ENCODE measurements at places on chromosomes 3 and 15. TPM values are rescaled to one million over a fixed set of nuclear protein-coding genes. Genes with fewer than 3 reads are reported as not detected.

LPP gene
- 49.2 TPM for total RNA-seq

SOX14 gene
- 0.70 TPM for total RNA-seq

PRR20G gene
- not detected for total RNA-seq

ECE2 gene
- 0.46 TPM for total RNA-seq

CCR9 gene
- not detected for total RNA-seq

CHMP2B gene
- total RNA-seq = 41.5 TPM

KNG1 gene
- total RNA-seq = 0.34 TPM

IQCH gene
- 1.9 TPM for total RNA-seq

RTP3 gene
- not detected for total RNA-seq

- H3K4me1 ChIP-seq = peaks cover 24% of the 10 kb centered on the region
- H3K27ac ChIP-seq = no peak overlapping the region
- no peak for DNase-seq
- H3K4me3 ChIP-seq = no peak overlapping the region
- H3K27me3 ChIP-seq = no peaks in the 10 kb centered on the region
These were observed 22.6 kb downstream of the LMCD1 start for GRCh38 chr3:8524249-8524648.

- peak; percentile 57 for DNase-seq
- H3K4me1 ChIP-seq = peaks cover 51% of the 10 kb centered on the region
- H3K36me3 ChIP-seq = no peaks in the 10 kb centered on the region
These were observed 30.1 kb downstream of the BOC start for GRCh38 chr3:113241292-113242095.

- H3K27ac ChIP-seq = no peak overlapping the region
- no peak for DNase-seq
- no peak overlapping the region for H3K4me3 ChIP-seq
- H3K4me1 ChIP-seq = peaks cover 13% of the 10 kb centered on the region
- no peaks in the 10 kb centered on the region for H3K27me3 ChIP-seq
These were observed 56.5 kb downstream of the HERC2 start for GRCh38 chr15:28265334-28266019.

GRCh38 chr3:170320461-170321121 is 36.9 kb upstream of the SKIL start:
- no peak for DNase-seq
- peaks cover 41% of the 10 kb centered on the region for H3K27me3 ChIP-seq
- no peak overlapping the region for H3K4me3 ChIP-seq
- peak overlapping the region; percentile 43 for H3K27ac ChIP-seq
- H3K36me3 ChIP-seq = peaks cover 5% of the 10 kb centered on the region
- H3K4me1 ChIP-seq = peaks cover 57% of the 10 kb centered on the region

- no peak for DNase-seq
- peaks cover 2% of the 10 kb centered on the region for H3K27me3 ChIP-seq
- H3K4me1 ChIP-seq = no peaks in the 10 kb centered on the region
- no peak overlapping the region for H3K4me3 ChIP-seq
- H3K27ac ChIP-seq = no peak overlapping the region
These were observed 33.1 kb upstream of the TOPAZ1 start for GRCh38 chr3:44208568-44208967.

- H3K27ac ChIP-seq = no peak overlapping the region
- H3K4me1 ChIP-seq = peaks cover 17% of the 10 kb centered on the region
- no peak for DNase-seq
- no peaks in the 10 kb centered on the region for H3K36me3 ChIP-seq
- no peak overlapping the region for H3K4me3 ChIP-seq
These were observed 1.6 kb upstream of the ITGA11 start for GRCh38 chr15:68433551-68433950.

DNA sequence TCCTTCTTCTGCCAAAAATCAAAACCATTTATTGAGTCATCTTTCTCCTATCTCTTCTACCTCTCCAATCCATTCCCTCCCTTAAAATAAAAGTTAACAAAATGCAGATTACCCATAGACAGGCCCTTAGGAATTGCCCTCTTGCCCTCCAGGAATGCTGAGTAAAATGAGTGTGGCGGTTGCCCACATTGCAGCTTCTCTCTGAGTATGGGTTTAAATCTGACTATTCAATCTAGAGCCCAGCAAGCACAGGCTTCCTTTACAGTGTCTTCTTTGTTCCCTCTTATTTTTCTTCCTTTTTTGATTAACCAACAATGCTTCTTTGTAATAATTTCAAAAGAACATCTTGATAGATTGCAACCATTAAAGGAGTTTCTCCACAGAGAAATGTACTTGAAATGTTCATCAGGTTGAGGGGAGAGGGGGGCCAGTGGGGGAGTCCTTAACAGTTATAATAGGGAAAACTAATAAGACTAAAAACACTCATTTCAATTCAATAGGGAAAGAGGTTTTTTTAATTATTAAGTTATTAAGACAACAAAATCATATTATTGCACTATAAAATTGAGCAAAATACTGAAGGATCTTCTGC is 135.3 kb upstream of the LMCD1 start:
- DNase-seq = no peak
- H3K27me3 ChIP-seq = no peaks in the 10 kb centered on the region
- no peaks in the 10 kb centered on the region for H3K36me3 ChIP-seq
- no peak overlapping the region for H3K27ac ChIP-seq
- 0 out of 2 replicates have a peak, but pooled peaks cover under 1% of the 10 kb centered on the region for H3K4me1 ChIP-seq

DNA sequence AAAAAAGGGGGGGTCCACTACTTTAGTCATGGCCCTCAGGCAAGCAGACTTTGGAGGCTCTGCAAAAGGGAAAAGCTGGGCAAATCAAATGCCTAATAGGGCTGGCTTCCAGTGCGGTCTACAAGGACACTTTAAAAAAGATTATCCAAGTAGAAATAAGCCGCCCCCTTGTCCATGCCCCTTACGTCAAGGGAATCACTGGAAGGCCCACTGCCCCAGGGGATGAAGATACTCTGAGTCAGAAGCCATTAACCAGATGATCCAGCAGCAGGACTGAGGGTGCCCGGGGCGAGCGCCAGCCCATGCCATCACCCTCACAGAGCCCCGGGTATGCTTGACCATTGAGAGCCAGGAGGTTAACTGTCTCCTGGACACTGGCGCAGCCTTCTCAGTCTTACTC is 15.3 kb downstream of the ZMAT3 start:
- H3K27me3 ChIP-seq = no peaks in the 10 kb centered on the region
- H3K4me1 ChIP-seq = peaks cover 11% of the 10 kb centered on the region
- peaks cover 23% of the 10 kb centered on the region for H3K36me3 ChIP-seq

- no peak for DNase-seq
- no peak overlapping the region for H3K27ac ChIP-seq
- H3K36me3 ChIP-seq = peaks cover 14% of the 10 kb centered on the region
- no peaks in the 10 kb centered on the region for H3K27me3 ChIP-seq
These were observed 172.0 kb upstream of the BFSP2 start for GRCh38 chr3:133227813-133228212.

GRCh38 chr3:14423963-14424362 is 21.6 kb downstream of the SLC6A6 start:
- H3K4me1 ChIP-seq = peaks cover 82% of the 10 kb centered on the region
- H3K4me3 ChIP-seq = peak overlapping the region; percentile 8
- no peak for DNase-seq
- no peaks in the 10 kb centered on the region for H3K27me3 ChIP-seq

- no peak overlapping the region for H3K27ac ChIP-seq
- no peak for DNase-seq
- H3K4me3 ChIP-seq = no peak overlapping the region
- no peaks in the 10 kb centered on the region for H3K36me3 ChIP-seq
- H3K27me3 ChIP-seq = no peaks in the 10 kb centered on the region
- H3K4me1 ChIP-seq = peaks cover under 1% of the 10 kb centered on the region
These were observed 12.6 kb upstream of the COL8A1 start for GRCh38 chr3:99625643-99626416.

DNA sequence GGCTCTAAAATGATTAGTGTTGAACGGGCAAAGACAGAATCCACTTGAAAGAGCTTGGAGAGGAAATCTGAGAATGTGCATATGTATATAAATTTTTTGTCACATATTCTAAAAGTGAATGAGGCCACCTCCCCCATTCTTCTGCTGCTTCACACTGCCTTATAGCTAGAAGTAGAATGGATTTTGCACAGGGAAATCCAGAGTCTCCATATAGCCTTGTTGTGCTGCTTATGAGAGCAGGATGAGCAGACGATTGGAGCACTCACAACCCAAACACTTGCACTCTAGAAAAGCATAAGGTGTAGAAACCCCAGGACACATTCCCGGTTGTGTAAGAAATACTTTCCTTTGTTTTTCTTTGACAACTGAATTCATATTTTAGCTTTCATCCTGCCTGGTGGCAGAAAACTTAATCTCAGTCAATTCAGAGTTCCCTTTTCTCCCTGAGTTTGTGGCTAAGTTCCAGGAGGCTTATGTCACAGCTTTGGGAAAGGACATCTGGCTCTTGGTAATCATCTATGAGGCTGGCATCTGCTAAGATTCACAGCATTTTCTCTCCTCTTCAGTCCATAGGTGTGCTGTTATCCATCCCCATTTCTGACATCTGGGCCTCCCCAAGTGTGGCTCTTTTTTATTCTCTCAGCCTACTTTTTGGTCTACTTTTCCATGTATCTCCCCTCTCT is 188.4 kb upstream of the PFN2 start:
- no peak overlapping the region for H3K27ac ChIP-seq
- 0 out of 2 replicates have a peak, but pooled peaks cover 5% of the 10 kb centered on the region for H3K36me3 ChIP-seq
- H3K4me3 ChIP-seq = no peak overlapping the region
- H3K27me3 ChIP-seq = no peaks in the 10 kb centered on the region
- no peak for DNase-seq

DNA sequence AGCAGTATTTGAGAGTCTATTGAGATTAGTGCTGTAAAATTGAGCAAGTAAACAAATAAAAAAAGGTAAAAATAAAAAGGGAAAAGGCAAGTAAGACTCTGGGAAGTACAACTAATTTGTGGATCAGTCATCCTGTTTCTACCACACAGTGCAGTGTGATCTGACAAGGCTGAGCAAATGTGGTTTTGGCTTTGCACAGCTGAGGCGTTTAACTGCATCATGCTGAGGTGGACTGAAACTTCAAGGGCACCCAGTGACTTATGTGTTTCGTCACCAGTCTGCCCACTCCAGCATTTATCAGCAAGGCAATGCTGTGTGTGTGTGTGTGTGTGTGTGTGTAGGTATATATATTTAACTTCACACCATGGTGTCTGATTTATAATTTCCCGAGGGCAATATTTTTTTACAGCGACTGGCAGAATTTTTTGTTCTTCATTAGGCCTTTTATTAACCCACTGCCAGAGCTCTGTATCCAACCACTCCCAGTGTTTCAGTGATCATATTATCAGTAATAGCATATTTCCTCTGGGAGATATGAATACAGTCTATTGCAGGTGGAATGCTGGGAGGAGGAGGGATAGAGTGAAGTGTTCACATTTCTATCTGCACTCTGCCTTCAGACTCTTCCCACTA is 131.5 kb upstream of the SATB1 start:
- no peak overlapping the region for H3K4me3 ChIP-seq
- H3K27ac ChIP-seq = no peak overlapping the region
- DNase-seq = no peak
- H3K4me1 ChIP-seq = peaks cover 27% of the 10 kb centered on the region
- no peaks in the 10 kb centered on the region for H3K36me3 ChIP-seq
- no peaks in the 10 kb centered on the region for H3K27me3 ChIP-seq

- H3K4me3 ChIP-seq = no peak overlapping the region
- no peak for DNase-seq
- H3K27me3 ChIP-seq = no peaks in the 10 kb centered on the region
- peaks cover 62% of the 10 kb centered on the region for H3K36me3 ChIP-seq
- H3K27ac ChIP-seq = peak overlapping the region; percentile 90
These were observed 4.5 kb downstream of the RPS17 start for GRCh38 chr15:82535566-82536408.

DNA sequence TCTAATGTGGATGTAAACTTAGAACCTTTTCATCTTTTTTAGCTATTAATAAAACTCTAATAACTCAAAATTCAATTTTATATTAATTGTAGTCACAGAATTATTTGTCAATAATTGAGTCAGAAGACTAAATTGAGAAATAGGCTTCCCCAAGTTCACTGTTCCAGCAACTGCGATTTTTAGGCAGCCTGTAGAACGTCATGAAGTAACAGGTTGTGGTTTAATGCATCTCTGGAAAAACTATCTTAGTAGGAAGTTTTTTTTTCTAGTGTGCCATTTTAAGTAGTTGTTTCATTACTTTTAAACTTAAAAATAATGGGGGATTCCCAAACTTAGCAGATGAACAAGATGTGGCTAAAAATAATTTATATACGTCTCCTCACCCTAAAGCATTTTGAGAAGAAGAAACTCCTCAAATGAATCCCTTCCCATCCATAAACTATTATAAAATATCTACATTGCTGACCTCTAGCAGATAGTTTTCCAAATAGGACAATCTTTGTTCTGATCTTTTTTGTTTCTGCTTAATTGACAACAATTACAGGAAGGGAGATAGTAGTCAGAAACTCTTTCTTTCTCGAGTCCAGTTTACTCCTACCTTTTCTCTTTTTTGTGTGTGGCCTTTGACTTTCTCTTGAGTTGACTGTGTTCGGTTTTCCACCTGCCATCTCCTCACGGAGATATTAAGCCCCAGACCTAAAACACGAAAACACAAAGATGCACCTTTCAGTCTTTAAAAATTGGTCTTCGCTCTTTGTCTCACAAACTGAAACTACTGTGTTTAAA is 43.1 kb downstream of the LRCH3 start:
- peaks cover 54% of the 10 kb centered on the region for H3K36me3 ChIP-seq
- H3K4me3 ChIP-seq = no peak overlapping the region
- no peaks in the 10 kb centered on the region for H3K4me1 ChIP-seq
- H3K27ac ChIP-seq = no peak overlapping the region
- no peaks in the 10 kb centered on the region for H3K27me3 ChIP-seq
- DNase-seq = no peak

GRCh38 chr3:172223870-172224269 is 184.5 kb downstream of the FNDC3B start:
- no peak overlapping the region for H3K27ac ChIP-seq
- H3K4me3 ChIP-seq = no peak overlapping the region
- H3K36me3 ChIP-seq = peaks cover 3% of the 10 kb centered on the region
